Psoas muscle (tissue), 8 donors: ENCODE measurements at places on chromosomes 16 and 17. TPM values are rescaled to one million over a fixed set of nuclear protein-coding genes. Genes with fewer than 3 reads are reported as not detected.

- no peaks in the 10 kb centered on the region for H3K4me1 ChIP-seq
- no peak for DNase-seq
- H3K27me3 ChIP-seq: peaks cover 5% of the 10 kb centered on the region
- no peak overlapping the region for H3K27ac ChIP-seq
Observed at GRCh38 chr17:7095625-7096024, 15.6 kb upstream of the CLEC10A start.

GRCh38 chr16:69830534-69831211, 68.5 kb downstream of the WWP2 start:
- no peak overlapping the region for H3K4me3 ChIP-seq
- peaks cover 27% of the 10 kb centered on the region for H3K4me1 ChIP-seq
- H3K27ac ChIP-seq: no peak overlapping the region
- no peak for DNase-seq
- no peaks in the 10 kb centered on the region for H3K36me3 ChIP-seq

DNA sequence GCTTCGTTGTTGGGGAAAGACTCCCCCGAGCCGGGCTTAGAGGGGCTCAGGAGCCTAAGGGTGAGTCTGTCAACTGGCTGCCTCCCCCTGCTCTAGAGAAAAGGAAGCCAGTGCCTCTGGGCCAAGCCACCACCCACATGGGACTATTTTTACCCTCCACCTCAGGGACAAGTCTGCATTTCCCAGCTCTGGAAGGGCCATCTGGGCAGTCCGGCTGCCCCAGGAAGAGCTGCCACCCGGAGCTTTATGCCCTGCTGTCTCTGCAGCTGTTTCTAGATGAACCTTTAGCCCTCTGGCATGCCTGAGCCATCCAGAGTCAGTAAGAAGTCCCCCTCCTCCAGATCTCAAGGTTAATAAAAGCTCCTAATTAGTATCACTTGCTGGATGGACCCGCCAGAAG, 5.3 kb upstream of the RPRML start:
- H3K4me1 ChIP-seq: peaks cover 10% of the 10 kb centered on the region
- H3K36me3 ChIP-seq: no peaks in the 10 kb centered on the region
- peak overlapping the region; percentile 26 for H3K4me3 ChIP-seq
- no peak for DNase-seq

- peak overlapping the region; percentile 75 for H3K4me3 ChIP-seq
- peaks cover 37% of the 10 kb centered on the region for H3K4me1 ChIP-seq
- no peaks in the 10 kb centered on the region for H3K27me3 ChIP-seq
- no peaks in the 10 kb centered on the region for H3K36me3 ChIP-seq
Observed at GRCh38 chr17:81294512-81295030, 536 bp downstream of the SLC38A10 start.

DNA sequence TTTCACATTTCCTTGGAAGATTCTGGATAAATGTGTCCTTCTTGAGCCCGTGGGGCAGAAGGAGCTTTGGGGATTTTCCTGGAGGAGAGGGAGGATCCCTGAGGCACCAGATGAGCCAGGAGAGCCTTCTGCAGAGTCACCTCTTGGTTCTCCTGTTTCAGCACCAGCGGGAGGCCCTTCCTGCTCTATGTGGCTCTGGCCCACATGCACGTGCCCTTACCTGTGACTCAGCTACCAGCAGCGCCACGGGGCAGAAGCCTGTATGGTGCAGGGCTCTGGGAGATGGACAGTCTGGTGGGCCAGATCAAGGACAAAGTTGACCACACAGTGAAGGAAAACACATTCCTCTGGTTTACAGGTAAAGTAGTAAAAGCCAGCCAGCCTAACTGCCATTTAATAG, 77.1 kb downstream of the ARSG start:
- H3K4me3 ChIP-seq: no peak overlapping the region
- H3K4me1 ChIP-seq: no peaks in the 10 kb centered on the region
- no peaks in the 10 kb centered on the region for H3K27me3 ChIP-seq

GRCh38 chr16:27980076-27980775, 83.3 kb downstream of the GSG1L start:
- H3K27me3 ChIP-seq: peaks cover 4% of the 10 kb centered on the region
- no peaks in the 10 kb centered on the region for H3K36me3 ChIP-seq
- no peak overlapping the region for H3K4me3 ChIP-seq
- H3K4me1 ChIP-seq: no peaks in the 10 kb centered on the region
- no peak overlapping the region for H3K27ac ChIP-seq

DNA sequence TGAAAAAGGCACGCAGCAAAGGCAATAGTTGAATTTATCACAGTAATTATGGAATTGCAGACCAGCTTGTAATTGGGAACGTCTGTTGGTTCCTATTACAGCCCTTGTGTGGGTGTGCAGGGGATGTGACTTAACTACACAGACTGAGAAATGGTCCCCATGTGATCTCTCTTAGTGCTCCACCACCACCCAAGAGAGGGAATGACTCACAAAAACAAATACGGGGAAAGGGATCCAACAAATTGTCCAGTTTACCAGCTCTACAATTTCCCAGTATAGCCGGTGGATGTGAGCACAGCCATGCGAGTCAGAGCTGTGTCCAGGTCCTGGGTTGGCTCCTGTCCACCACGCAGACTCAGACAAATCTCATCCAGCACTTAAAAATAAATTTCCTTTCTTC, 337.9 kb downstream of the GRIN2A start:
- no peaks in the 10 kb centered on the region for H3K27me3 ChIP-seq
- H3K4me3 ChIP-seq: no peak overlapping the region
- no peak overlapping the region for H3K27ac ChIP-seq
- no peak for DNase-seq
- H3K4me1 ChIP-seq: no peaks in the 10 kb centered on the region

DNA sequence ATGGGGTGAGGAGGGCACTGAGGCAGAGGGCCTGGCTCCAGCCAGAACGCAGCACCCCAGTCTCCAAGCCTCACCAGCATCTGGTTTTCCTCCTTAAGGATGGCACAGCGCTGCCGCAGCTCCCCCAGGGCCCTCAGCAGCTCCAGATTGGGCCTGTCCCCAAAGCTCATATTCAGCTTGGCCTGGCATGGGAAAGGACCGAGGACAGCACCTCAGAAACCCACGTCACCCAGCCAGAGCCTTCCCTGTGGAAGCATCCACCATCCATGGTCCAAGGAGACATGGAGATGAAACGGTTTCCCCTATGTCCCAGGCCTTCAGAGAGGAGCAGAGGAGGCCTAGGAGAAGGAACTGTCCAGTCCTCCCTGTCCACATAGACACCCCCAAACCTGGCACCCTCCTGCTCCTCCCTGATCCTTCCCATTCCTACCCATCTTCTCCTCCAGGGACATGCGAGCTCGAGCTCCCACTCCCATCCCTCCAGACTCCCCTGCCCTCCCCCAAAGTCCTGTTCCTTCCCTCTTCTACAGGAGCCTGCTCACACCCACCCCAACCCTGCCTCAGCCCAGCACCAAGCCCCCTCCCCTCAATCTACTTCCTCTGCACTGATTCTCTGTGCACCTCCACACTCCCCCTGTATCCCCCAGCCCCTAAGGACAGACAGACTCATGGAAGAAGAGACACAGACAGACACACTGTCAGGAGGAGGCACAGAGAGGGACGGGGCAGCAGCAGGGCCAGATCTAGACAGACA, 1.8 kb downstream of the TSPOAP1 start:
- no peak overlapping the region for H3K4me3 ChIP-seq
- peaks cover 6% of the 10 kb centered on the region for H3K4me1 ChIP-seq
- peaks cover 5% of the 10 kb centered on the region for H3K27me3 ChIP-seq
- DNase-seq: no peak
- no peaks in the 10 kb centered on the region for H3K36me3 ChIP-seq
- H3K27ac ChIP-seq: no peak overlapping the region

- peak overlapping the region; percentile 27 for H3K4me3 ChIP-seq
- H3K27ac ChIP-seq: peak overlapping the region; percentile 62
Observed at GRCh38 chr17:80790981-80791742, 200.5 kb upstream of the CHMP6 start.

DNA sequence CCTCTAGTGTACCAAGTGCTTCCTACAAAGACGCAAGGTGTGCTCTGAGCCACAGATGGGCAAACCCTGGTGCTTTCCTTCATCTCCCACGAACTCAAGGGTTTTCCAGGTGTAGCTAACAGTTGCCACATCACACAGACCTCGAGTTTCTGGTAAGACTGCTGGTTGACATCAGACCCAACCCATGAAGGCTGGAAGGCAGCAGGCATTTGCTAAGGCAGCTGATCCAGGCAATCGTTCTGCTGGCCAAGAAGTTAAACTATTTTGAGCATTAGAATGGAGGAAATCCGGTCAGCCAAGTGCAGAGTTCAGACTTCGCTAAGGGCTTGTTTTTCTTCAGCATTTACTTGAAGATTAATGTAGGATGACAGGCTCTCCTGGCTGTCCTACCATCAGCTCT, 11.5 kb downstream of the HAS3 start:
- peaks cover 74% of the 10 kb centered on the region for H3K36me3 ChIP-seq
- H3K4me3 ChIP-seq: no peak overlapping the region
- peaks cover 3% of the 10 kb centered on the region for H3K4me1 ChIP-seq
- H3K27ac ChIP-seq: no peak overlapping the region
- H3K27me3 ChIP-seq: no peaks in the 10 kb centered on the region
- DNase-seq: no peak

DNA sequence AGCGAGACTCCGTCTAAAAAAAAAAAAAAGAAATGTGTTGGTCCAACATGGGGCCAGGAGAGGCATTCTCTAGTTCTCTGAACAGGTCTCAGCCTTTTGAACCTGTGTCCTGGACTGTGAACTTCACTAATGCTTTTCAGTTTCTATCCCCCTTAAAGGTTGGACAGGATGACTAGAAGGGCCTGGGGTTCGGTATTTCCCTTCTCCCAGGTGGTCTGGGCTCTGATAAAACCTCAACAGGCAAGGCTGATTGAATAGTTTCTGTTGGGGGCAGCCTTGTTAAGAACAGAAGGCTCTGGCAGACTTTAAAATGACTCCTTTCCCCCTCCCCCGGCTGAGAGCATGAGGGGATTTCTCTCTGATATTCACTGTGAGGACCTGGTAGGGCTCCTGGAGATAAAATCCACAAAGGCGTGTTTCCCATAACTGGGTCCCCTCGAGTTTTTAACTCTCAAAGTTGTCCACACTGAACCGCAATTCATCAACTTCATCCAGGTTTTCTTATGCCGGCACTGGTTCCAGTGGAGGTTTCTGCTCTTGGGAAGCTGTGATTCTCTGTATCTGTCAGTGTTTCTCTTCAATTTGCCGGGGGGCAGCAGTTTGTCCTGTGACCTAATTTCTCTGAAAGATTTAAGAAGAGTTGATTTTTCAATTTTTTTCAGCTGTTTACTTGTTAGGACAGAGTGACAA, 91.3 kb downstream of the METRNL start:
- no peaks in the 10 kb centered on the region for H3K27me3 ChIP-seq
- no peaks in the 10 kb centered on the region for H3K36me3 ChIP-seq
- no peaks in the 10 kb centered on the region for H3K4me1 ChIP-seq
- H3K27ac ChIP-seq: no peak overlapping the region
- no peak overlapping the region for H3K4me3 ChIP-seq

GRCh38 chr16:83813823-83814658, 6.3 kb downstream of the HSBP1 start:
- no peak for DNase-seq
- no peaks in the 10 kb centered on the region for H3K27me3 ChIP-seq
- H3K27ac ChIP-seq: no peak overlapping the region
- no peak overlapping the region for H3K4me3 ChIP-seq
- H3K36me3 ChIP-seq: peaks cover 43% of the 10 kb centered on the region
- peaks cover 8% of the 10 kb centered on the region for H3K4me1 ChIP-seq

DNA sequence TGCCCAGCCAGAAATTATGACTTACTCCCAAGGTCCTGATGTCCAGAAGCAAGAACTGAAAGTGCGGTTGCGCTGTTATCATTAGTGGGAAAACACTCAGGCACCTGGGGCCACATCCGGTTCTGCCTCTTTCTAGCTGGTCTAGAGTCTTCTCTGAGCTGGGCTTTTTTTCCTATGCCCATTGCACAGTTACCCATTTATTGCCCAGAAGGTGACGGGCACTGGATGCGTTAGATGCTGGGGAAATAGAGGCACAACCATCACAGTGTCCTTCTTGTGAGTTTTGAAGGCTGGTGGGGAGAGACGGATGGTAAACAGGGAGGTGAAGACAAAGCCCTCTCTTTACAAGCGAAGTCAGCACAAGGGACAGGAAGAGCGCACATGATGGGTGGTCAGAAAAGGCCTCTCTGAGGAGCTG, 37.7 kb downstream of the PLCG2 start:
- H3K4me3 ChIP-seq: no peak overlapping the region
- H3K4me1 ChIP-seq: no peaks in the 10 kb centered on the region
- no peaks in the 10 kb centered on the region for H3K36me3 ChIP-seq
- no peak for DNase-seq
- H3K27me3 ChIP-seq: no peaks in the 10 kb centered on the region

DNA sequence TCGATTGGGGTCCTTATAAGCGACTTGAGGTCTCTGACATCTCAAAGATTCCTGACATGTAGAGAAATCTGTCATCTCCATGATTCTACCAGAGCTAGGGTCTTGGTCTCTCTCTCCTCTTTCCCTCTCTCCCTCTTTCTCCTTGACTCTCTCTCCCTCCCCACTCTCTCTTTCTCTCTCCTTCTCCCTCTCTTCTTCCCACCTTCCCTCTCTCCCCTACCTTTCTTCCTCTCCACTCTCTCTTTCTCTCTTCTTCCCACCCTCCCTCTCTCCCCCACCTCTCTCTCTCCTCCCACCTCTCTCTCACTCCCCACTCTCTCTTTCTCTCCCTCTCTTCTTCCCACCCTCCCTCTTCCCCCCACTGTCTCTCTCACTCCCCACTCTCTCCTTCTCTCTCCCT, 32.6 kb downstream of the B4GALNT2 start:
- H3K4me1 ChIP-seq: no peaks in the 10 kb centered on the region
- no peak overlapping the region for H3K4me3 ChIP-seq
- no peaks in the 10 kb centered on the region for H3K36me3 ChIP-seq
- H3K27ac ChIP-seq: no peak overlapping the region

- peak overlapping the region; percentile 15 for H3K4me3 ChIP-seq
- no peaks in the 10 kb centered on the region for H3K4me1 ChIP-seq
- no peaks in the 10 kb centered on the region for H3K27me3 ChIP-seq
Observed at GRCh38 chr17:47882247-47882646, 13.8 kb upstream of the SP2 start.

- no peaks in the 10 kb centered on the region for H3K36me3 ChIP-seq
- DNase-seq: no peak
- no peak overlapping the region for H3K4me3 ChIP-seq
- no peak overlapping the region for H3K27ac ChIP-seq
- H3K4me1 ChIP-seq: no peaks in the 10 kb centered on the region
- H3K27me3 ChIP-seq: peaks cover 2% of the 10 kb centered on the region
Observed at GRCh38 chr17:36705283-36705795, 104.0 kb downstream of the MRM1 start.

RUNDC3A gene
- total RNA-seq: not detected

ATP2A1 gene
- total RNA-seq: 1,569 TPM

C16orf46 gene
- total RNA-seq: 0.63 TPM

RHBDL1 gene
- total RNA-seq: 0.42 TPM

NPIPA7 gene
- total RNA-seq: 2.6 TPM

CRISPLD2 gene
- total RNA-seq: 28.6 TPM

AGRP gene
- total RNA-seq: not detected
